ENCODE measurements at places on chromosomes 2 and 18.

- DNase-seq: no peak
These were observed 7.8 kb downstream of the TXNL4A start for GRCh38 chr18:79980585-79980984.

DNA sequence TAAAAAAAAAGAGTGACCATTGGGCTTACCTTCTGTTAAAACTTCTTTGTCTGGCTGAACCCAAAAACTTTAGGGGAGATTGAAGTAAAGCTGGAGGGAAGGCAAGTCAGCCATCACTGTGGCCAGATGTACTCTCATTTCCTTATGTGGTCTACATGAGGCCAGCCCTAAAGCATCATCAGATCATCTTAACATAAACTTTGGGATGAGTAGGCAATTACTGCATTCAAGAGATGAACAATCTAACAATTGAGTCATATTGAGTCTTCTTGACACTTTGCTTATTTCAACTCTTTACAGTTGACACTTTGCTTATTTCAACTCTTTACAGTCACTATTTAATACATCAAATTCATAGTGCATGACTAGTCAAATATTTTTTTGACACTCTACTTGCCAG lies 155.6 kb downstream of the QPCT start:
- no peak for DNase-seq

- DNase-seq: no peak
These were observed 5.1 kb downstream of the MTERF4 start for GRCh38 chr2:241096979-241097378.

DNA sequence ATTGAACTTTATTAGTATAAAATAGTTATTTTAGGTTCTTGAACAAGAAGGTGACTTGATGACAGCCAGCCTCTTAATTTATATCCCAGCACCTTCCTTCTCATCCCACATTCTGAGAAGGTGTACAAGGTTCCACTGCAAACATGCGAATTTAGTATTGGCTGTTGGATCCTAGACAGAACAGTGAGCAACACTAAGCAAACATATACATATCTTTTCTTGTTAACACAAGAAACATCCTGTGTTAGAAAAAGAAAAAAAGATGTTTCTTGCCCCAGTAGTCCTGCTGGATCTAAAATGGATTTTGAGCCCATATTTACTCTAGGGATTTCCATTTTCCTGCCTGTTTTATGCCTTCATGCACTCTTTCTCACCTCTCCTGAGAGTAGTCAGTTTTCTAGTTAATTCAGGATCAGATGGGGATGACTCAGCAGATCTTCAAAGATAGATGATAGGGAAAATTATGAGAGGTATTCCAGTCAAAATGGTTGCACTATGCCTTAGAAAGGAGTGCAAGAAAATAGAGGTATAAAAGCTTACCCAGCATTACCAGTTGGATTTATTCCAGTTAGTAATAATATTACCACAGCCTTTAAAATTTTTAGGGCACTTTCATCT lies 336.5 kb downstream of the MEIS1 start:
- DNase-seq: no peak

DNA sequence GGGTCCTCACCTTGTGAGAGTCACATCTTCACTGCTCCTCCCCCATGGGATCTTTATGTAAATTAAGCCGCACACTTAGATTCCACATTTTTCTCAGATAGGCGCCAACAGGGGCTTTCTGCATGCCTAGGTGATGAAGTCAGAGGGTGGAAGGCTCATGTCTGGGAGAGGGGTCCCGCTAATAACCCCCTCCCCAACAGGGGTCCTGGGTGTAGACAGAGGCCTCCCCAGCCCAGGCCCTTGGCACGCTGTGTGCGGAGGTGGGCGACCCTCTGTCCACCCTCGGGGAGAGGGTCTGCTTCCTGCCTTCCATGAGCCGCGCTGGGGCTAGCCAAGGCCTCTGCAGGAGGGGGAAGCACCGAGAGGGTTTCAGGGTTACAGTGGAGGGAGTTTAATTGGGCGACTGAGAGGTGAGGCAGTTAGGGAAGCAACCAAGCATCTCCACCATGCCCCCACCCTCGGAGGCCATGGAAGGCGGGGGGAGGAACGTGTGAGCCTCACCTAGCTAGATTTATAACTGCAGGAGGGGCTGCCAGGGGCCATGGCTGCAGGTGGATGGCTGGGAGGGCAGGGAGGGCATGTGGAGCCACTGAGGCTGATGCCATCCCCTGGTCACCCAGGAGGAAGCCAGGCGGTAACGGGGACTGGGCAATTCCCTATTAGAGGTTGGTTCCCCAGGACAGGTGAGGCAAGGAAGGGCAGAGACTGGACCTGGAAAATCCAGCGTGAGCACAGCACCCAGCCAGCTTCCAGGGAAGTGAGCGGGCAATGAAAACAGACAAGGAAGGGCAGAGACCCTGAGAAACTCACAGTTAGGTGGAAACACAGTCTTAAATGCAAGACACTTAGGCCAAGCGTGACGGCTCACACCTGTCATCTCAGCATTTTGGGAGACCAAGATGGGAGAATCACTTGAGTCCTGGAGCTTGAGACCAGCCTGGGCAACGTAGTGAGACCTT lies 7.7 kb upstream of the PXDN start:
- no peak for DNase-seq

DNA sequence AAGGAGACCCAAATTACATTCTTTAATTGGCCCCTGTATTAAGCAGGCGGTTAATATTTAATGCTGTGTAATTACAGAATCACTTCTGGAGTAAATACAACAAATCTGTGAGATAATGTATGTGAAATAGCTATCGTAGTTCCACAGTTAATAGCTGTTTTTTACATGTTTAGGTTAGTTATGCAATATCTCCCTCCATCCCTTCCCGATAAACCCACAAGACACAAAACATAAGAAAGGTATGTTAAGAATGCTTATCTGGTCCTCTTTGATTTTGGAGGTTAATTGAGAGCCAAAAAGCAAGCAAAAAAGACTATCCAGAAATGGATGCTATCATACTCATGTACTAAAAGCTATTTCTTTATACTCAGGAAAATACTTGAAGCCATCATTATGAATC lies 49.1 kb downstream of the ZNF638 start:
- no peak for DNase-seq

DNA sequence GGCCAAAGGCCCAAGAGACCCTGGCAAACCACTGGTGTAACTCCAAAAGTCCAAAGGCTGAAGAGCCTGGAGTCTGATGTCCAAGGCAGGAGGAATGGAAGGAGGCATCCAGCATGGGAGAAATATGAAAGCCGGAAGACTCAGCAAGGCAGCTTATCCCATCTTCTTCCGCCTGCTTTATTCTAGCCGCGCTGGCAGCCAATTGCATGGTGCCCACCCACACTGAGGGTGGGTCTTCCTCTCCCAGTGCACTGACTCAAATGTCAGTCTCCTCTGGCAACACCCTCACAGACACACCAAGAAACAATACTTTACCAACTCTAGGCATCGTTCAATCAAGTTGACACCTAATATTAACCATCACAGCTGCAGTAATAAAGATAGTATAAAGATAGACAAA lies 34.1 kb downstream of the MAPK4 start:
- no peak for DNase-seq

DNA sequence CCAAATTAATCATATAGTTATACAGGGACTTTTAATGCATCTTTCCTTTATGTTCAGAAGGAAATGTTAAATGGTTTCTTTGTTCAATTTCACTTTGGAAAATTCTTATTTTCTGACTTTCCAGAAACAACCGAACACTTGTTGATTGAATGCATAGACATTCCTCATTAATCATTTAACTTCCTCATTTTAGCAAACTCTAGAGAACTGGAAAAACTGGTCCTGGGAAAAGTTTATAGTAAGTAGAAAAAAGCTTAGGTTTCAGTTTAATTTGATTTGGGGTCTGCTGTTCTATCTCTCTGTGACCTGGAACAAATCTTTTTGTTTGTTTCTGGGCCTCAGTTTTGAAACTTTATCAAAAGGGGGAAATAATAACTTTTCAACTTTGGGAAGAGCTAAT lies 320.4 kb downstream of the CMPK2 start:
- DNase-seq: no peak

DNA sequence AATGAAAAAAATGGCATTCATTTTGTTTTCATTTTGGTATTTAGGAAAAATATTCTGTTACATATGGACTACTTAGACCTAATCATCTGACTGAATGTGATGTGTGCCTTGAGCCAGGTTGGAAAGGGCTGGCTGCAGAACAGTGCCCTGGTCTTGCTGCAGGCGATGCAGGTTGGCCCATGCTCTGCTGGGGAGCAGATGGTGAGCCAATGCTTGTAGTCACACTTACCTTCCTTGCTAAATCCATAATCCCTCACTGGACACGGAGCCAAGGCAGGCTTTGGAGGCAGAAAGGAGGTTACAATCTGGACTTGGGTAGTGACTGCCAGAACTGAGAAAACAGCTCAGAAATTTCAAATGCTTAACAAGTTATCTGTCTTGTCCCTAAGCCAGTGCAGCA lies 228.7 kb downstream of the ARHGAP15 start:
- DNase-seq: no peak

- DNase-seq: no peak
These were observed 17.6 kb upstream of the ADI1 start for GRCh38 chr2:3536682-3537632.

GRCh38 chr2:118841828-118842461 lies 5.5 kb downstream of the EN1 start:
- no peak for DNase-seq

GRCh38 chr2:96407041-96407918 lies 71.7 kb downstream of the NCAPH start:
- peak; percentile 40 for DNase-seq

DNA sequence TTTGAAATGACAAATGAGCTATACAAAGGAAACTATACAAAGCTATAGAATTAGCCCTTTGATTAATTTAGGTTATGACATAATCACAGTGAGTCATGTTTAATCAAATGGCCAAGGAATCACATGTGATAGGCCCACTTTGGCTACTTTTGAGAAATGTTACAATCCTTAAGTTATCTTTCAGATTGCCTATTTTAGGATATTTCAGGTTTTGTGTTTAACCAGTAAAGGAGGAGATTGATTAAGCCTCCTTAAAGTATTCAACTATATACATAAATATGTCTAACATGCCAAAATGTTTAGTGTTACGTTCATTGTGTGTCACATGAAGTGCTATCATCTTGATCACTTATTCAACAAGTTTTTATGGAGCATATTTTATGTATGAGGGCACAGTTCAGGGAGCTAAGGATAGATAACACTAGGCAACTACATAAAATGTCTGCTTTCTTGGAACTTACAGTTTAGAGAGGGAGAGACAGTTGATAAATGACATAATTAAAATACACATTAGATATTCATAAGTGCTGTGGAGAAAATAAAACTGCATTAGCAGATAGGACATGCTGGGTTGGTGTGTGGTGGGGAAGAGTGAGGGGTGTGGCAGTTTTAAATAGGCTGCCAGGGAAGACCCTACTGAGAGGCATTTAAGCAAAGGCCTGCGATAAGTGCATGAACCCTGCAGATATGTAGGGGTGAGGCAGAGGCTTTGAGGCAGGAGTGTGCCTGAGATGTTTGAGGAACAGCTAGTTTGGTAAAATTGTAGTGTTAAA lies 77.2 kb downstream of the LTBP1 start:
- DNase-seq: no peak

DNA sequence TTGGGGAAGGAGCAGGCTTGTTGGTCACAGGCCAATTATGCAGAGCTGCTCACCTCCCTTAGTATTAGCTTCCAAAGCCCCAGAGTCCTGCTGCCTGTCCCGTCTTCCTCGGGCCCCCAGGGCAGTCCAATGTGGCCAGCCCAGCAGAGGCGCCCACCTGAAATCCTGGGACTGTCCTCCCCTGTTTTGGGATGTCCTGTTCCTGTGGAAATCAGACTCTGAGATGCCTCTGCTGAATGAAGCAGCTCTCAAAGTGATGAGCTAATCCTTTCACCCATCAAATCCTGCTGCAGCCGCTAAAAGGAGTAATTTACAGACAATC lies 105.3 kb downstream of the CABLES1 start:
- DNase-seq: no peak

DNA sequence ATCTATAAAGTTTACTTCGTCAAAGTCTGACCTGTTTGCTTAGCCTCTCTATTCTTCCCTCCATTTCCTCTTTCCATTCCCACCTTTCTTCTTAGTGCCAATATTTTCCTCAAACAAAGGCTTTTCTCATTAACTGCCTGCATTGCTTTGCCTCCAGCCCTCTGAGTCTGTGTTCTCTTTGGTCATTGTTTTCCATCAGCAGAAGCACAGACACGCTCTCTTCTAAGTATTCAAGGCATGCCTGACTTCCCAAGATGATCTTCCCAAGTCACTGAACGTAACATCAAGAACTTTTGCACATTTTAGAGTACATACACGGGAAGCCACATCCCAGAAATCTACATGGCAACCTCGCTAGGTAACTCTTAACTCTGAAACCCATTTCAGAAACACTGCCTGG lies 32.6 kb upstream of the ANXA4 start:
- DNase-seq: no peak

GRCh38 chr18:6423289-6423688 lies 8.6 kb upstream of the L3MBTL4 start:
- no peak for DNase-seq

- DNase-seq: no peak
These were observed 13.1 kb downstream of the CFLAR start for GRCh38 chr2:201128933-201129505.

DNA sequence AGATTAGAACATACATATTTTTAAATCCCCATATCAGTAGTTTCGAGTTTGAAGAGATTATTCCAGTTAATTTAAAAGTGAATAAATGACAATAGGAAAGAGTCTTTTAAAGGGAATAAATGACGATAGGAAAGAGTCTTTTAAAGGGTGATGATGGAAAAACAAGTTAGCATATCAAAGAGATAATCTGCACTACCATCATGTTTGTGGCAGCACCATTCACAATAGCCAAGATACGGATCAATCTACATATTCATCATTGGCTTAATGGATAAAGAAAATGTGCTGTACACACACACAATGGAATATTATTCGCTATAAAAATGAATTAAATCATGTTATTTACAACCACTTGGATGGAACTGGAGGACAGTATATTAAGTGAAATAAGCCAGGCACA lies 15.0 kb downstream of the ATG16L1 start:
- no peak for DNase-seq

GRCh38 chr2:158411748-158412147 lies 44.8 kb downstream of the CCDC148 start:
- DNase-seq: no peak

- no peak for DNase-seq
These were observed 191.6 kb downstream of the TCF4 start for GRCh38 chr18:55396267-55396905.
